ENCODE measurements at places on chromosomes 4 and X.
A peak's percentile ranks its signal among the peaks of the same experiment; 100 is the strongest.

GRCh38 chrX:10314530-10315104 is 157.8 kb downstream of the CLCN4 start:
- DNase-seq = no peak

DNA sequence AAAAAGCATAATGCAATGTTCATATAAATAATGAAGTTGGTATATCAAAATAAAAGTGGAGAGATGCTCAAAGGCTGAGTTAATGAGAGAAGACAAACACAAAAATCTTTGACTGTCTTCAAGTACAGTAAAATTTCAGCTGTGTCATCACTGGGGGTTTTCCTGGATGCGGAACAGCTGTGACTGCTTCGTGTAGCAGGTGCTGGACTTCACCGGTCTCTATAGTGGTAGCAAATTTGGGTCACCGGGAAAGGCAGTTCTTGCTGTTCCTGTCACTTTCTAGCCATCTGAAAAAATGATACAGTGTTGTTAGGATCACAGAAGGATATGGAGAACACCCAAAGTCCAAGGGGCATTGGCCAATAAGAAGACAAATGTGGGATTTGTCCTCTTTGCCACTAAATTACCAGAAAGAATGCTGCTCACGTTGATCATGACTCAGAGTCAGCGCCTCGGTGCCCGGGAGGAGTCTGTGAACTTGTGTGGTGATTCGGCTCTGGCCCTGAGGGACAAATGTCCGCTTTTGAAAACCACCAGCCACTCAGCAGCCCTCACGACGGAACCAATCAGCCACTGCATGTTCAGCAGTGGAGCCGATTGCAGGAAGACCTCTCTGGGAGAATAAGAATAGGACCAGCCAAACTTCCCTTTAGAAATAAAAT is 230.1 kb upstream of the FAT1 start:
- no peak for DNase-seq

- no peak for DNase-seq
Measured at GRCh38 chr4:147955827-147956558, 224.1 kb downstream of the ARHGAP10 start.

GRCh38 chr4:184900184-184900583 is 74.4 kb upstream of the ACSL1 start:
- no peak for DNase-seq

- no peak for DNase-seq
Measured at GRCh38 chr4:7647600-7648543, 213.1 kb upstream of the PSAPL1 start.

- DNase-seq = no peak
Measured at GRCh38 chr4:25609976-25610375, 45.7 kb upstream of the SLC34A2 start.

DNA sequence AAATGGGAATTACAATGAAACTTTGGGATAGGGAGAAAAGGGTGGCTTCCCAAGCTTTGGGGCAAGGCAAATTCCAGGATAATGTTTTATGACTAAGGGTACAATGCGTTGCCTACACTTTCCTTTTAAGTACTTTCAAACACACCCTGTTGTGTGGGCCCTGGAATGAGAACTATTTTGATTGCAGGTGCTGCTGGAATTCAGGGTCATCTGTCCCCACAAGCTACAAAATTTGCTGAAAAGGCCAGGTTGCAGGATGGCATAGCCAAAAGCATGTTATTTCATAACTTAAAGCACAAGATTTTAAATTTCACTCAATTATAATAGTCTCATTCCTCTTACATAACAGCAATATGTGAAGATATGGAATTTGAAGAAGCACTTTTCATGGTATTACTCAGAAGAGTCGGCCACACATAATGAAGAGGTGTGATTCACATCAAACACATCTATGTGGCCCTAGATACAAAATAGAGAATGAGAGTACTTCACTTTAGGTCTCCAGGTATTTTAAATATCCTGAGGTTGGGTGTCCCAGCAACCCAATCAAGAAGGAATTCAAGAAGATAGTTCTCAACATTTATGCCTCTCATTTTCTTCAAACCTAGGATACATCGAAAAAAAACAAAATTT is 89.3 kb downstream of the APBB2 start:
- DNase-seq = no peak

- DNase-seq = no peak
Measured at GRCh38 chr4:11497212-11497806, 68.6 kb upstream of the HS3ST1 start.

GRCh38 chr4:113701169-113701568 is 60.4 kb downstream of the CAMK2D start:
- DNase-seq = no peak

DNA sequence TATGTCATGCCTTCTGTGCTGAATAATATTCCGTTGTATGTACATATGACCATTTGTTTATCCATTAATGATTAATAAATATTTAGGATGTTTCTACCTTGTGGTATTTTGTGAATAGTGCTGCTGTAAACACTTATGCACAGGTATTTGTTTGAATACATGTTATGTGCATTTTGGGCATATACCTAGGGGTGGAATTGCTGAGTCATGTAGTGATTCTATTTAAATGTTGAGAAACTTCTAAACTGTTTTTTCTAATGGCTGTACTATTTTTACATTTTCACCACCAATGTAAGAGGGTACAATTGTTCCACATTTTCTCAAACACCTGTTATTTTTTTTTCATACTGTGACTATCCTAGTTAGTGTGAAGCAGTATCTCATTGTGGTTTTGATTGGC is 1318.6 kb downstream of the TECRL start:
- DNase-seq = no peak

- DNase-seq = no peak
Measured at GRCh38 chrX:90040807-90041206, 119.1 kb downstream of the TGIF2LX start.

GRCh38 chr4:108193886-108194672 is 25.3 kb upstream of the LEF1 start:
- no peak for DNase-seq

DNA sequence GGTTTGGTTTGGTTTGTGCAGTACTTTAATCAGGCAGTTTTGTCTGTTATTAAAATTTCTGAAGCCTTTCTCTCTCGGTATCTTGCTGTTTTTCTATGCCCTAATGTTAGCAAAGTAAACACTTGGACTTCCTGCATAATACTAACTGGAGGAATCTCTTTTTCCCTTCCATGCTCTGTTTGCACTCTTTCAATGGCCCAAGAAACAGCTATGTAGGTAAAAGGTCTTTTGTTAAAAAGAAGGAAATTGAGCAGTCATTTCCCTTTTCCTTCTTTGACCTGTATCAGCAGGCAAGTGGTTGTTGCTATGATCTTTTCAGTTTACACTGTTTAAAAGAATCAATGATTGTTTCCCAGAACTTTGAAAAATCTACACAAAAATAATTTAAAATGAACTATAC is 82.7 kb downstream of the CCSER1 start:
- DNase-seq = no peak

GRCh38 chrX:39809331-39809730 is 288.4 kb downstream of the BCOR start:
- DNase-seq = no peak

DNA sequence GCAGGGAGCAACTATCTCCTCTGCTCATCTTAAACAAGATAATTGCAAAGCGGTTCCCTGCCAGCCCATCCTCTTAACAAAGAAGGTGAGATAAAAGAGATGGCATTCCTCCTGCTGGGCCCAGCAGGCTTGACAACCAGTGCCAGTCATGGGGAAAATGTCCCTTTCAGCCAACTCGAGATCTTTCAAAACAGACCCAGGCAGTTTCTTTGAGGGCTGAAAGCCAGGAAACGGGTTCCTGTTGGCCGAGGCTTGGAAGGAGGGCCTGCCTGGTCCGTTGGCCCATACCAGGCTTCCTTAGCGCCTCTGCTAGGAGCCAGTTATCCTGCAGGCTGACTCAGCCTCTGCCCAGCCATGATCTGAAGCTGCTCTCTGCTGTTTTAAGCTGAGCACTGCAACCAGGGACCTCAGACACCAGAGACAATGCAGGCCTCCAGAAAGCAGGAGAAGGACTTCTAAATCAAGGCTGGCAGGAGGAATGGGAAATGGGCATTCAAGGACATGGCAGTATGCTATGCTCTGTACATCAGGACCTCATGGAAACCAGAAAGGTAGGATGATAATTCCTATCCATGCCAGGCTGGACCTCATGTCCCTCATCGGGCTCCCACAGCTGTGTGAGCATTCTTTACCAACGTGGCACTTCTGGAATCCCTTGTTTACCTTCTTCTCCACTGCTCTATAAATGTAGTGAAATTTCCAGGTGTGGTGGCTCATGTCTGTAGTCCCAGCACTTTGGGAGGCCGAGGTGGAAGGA is 42.4 kb upstream of the SLC2A9 start:
- peak; percentile 57 for DNase-seq

- DNase-seq = no peak
Measured at GRCh38 chr4:187586892-187587291, 408.7 kb upstream of the ZFP42 start.

DNA sequence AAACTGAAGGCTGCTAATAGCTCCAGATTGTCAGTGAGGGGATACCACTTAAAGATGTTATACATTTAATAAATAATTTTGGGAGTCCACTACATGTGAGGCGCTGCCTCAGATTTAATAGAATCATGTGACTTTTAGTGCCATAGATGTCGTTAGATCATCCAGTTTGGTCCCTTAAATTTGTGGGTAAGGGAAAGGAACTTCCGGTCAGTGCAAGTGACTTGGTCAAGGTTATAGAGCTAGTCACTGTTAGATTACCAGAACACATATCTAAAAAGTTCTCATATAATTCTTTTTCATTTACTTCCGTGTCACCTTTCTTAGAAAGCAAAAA is 529 bp upstream of the UBA6 start:
- no peak for DNase-seq

- DNase-seq = no peak
Measured at GRCh38 chr4:5215321-5215720, 164.0 kb downstream of the STK32B start.

- no peak for DNase-seq
Measured at GRCh38 chr4:7512428-7512827, 77.7 kb upstream of the PSAPL1 start.

- no peak for DNase-seq
Measured at GRCh38 chr4:153252122-153252521, 47.9 kb downstream of the TRIM2 start.

DNA sequence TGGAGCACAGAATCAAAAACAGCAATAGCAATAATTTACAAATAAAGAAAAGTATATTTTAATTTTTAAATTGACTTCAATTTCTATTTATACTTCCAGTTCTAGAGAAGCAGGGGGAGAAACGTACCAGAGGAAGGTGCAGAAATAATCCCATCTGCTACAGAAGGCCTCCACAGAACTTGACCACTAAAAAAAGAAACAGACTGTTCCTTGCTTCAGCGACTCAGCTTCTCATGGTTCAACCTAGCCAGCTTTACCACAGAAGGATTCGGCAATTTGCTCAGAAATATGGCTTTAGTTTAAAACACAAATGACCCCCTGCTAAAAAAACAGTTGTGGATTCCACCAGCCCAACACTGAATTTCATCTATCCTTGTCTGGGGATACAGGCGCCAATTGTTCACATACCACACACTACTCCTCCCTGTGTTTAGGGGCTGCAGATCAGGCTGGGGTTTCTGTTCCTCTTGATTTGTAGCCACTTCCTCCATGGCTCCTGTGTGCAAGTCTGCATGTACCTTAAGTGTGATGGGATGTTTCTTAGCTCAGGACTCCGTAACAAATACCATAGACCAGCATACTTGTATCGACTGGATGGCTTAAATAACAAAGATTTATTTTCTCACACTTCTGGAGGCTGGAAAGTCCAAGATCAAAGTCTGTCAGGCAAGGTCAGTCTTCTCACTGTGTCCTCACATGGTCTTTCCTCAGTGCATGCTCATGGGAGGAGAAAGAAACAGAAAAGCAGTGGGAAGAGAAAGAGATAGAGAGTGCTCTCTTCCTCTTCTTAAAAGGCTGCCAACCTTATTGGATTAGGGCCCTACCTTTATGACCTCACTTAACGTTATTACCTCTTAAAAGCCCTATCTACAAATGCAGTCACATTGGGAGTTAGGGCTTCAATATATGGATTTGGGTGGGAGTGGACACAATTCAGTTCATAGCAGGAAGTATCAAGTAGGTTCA is 79.1 kb downstream of the AMOT start:
- DNase-seq = no peak

GRCh38 chrX:10620121-10620699 is at the start of gene MID1:
MID1 (minus strand) TSS chrX:10620585; CDS start chrX:10567547, 53,038 bp downstream.
- DNase-seq = no peak

- no peak for DNase-seq
Measured at GRCh38 chrX:6917666-6918065, 229.8 kb upstream of the STS start.

DNA sequence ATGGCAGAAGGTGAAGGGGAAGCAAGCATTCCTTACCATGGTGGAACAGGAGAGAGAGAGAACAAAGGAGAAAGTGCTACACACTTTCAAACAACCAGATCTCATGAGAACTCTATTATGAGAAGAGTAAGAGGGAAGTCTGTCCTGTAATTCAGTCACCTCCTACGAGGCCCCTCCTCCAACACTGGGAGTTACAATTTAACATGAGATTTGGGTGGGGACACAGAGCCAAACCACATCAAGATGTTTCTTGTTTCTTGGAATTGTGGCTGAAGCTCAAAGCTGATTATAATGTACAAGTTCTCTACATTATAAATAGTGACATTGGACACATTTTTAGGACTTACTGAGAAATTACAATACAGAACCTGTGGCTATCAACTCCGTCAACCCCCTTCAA is 29.5 kb upstream of the TAPT1 start:
- DNase-seq = peak; percentile 32

- no peak for DNase-seq
Measured at GRCh38 chr4:159428975-159429692, 326.3 kb downstream of the RAPGEF2 start.

- no peak for DNase-seq
Measured at GRCh38 chrX:74578137-74578536, 36.3 kb downstream of the RLIM start.

DNA sequence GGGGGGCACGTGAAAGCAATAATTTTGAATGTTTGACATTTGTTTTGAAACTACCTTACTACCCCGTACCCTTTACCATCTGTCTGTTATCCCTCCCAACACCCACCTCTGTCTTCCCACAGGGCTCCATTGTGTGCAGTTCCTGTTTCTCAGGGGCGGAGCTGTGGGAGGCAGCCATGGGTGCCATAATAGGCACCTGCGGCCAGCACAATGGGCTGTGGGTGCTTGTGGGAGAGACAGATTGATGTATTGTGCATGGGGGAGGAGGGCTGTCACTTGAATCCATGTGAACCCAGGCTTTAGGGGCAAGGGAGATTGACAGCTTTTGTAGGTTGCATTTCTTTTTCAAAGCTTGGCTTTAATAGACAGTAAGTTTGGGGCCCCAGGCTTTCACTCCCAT is 122.6 kb upstream of the CXorf66 start:
- no peak for DNase-seq

- DNase-seq = no peak
Measured at GRCh38 chrX:124530803-124531202, 184.4 kb downstream of the SH2D1A start.

DNA sequence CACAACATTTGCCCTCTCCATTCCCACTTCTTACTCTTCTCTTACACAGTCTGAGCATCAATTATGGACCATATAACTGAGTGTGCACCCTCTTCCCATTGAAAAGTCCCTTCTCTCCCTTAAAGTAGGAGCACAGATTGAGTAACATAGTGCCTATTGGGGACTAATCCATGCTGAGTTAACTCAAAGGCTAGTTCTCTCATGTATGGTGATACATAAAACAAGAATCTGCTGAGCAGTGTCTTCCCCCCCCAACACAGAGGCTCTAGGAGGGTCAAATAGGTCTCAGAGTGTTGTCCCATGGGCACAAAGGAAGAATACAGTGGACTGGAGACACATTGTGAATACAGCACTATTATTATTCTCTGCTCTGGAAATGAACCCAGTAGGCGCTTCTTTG is 274.6 kb upstream of the BOD1L1 start:
- DNase-seq = no peak

GRCh38 chrX:17839269-17839668 is 21.8 kb downstream of the RAI2 start:
- no peak for DNase-seq

- no peak for DNase-seq
Measured at GRCh38 chr4:84260495-84260894, 238.6 kb downstream of the NKX6-1 start.
